Mucosa of descending colon (tissue), 3 donors: ENCODE measurements at places on chromosomes 12 and 14.

- DNase-seq, result no peak
Observed at GRCh38 chr14:62905566-62905965, 139.7 kb downstream of the KCNH5 start.

DNA sequence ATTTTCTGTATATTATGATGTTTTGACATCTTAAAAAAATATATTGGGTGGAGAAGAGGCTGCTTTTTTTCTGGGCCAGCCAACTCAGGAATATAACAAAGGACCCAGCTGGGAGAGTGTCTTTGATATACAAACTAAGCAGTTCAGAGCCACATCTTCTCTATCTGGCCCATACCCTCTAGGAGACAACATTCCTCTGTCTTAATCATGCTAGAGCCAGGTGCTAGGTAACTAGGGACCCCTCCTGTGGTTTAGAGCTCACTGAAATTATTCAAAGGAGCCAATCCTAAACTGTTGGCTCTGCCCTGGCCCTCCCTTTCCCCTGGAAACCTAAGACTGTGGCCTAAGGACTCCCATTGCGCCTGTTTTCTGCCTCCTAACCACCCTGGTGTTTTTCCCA, 193.1 kb upstream of the DIO2 start:
- no peak for DNase-seq

GRCh38 chr14:35818346-35819115, 7.6 kb upstream of the BRMS1L start:
- DNase-seq, result no peak

DNA sequence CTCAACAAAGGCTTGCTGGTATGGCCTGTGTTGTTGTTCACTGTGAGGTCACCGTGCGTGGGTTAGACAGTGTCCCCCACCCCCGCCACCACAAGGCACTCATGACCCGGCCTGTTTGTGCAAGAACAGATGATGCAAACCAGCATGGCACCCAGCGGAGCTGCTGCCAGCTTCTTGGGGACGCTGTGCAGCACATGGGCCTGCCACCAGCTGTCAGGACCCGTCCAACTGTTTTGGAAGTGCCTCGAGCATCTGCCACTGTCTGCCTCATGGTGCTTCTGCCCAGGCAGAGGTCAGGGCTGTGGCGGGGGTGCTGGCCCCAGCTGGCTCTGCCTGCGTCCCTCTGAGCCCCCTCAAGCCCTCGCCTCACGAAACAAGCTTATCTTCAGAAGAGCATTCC, 1.5 kb downstream of the ASB2 start:
- DNase-seq, result no peak

- DNase-seq, result no peak
Observed at GRCh38 chr12:1870086-1870485, 48.4 kb downstream of the CACNA2D4 start.

DNA sequence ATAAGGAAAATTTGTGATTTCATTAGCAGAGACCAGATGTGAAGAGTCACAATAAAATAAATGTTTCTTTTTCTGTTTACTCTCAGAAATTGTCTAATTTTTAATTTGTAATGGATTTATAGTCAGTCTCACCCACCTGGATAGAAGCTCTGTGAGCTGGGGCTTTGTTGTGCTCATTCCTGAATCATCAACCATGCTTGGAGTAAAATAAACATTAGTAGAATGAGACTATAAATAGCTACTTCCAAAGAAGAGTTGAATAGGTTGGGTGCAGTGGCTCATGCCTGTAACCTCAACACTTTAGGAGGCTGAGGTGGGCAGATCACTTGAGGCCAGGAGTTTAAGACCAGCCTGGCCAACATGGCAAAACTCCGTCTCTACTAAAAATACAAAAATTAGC, 185.3 kb upstream of the FBXO33 start:
- no peak for DNase-seq

GRCh38 chr12:50261654-50262053, 21.7 kb downstream of the LIMA1 start:
- DNase-seq, result no peak

GRCh38 chr12:108356835-108357806, 18.0 kb upstream of the CMKLR1 start:
- no peak for DNase-seq

- peak; percentile 36 for DNase-seq
Observed at GRCh38 chr12:130161261-130162243, 712 bp upstream of the FZD10 start.

DNA sequence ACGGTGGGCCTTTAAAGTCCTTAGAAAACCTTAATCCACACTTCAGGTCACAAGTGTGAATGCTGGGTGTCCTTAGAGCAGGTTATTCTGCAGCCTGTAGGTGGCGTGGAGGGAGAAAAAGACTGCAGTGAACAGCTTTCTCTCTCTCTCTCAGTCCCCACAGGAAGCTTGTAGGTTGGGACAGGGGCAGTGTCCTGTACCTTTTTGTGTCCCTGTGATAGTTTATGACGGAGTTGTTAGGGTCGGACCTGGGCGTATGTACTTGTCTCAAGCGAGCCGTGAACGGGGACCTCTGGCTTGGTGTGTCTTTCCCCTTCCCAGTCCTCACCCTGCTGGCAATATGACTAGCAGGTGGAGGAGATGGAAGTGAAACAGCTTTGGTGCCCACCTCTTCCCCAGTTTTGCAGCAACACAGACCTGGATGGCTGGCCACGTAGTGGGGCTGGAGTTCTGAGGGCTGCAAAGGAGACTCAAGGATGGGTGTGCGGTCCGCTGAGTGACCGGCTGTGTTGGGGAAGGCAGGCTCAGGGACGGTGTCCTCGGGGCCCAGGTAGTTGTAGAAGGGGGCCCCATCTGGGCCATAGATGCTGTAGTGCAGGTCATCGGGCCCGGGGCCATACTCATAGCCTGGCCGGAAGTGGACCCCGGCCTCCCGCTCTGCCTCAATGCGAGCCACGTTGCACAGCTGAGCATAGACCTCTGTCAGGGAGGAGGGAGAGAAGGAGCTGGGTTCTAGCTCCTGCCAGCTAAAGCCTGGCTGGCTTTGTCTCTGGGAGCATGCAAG, 8.9 kb downstream of the ISCA2 start:
- DNase-seq, result peak; percentile 39

DNA sequence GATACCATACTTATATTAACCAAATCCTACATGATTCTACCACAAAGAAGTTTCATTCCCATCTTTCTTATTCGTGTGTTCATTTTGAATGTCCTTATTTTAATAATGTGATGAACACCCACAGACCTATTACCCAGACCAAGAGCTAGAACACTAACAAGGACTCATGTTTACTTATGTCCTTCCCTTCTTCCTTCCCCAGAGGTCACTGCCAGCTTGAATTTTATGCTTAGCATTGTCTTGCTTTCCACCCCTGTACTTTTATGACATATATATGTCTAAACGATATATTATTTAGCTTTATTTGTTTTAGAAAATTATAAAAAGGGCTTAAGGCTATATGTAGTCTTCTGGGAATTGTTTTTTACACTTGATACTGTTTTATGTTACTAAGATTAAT, 238.6 kb downstream of the LRIG3 start:
- no peak for DNase-seq

DNA sequence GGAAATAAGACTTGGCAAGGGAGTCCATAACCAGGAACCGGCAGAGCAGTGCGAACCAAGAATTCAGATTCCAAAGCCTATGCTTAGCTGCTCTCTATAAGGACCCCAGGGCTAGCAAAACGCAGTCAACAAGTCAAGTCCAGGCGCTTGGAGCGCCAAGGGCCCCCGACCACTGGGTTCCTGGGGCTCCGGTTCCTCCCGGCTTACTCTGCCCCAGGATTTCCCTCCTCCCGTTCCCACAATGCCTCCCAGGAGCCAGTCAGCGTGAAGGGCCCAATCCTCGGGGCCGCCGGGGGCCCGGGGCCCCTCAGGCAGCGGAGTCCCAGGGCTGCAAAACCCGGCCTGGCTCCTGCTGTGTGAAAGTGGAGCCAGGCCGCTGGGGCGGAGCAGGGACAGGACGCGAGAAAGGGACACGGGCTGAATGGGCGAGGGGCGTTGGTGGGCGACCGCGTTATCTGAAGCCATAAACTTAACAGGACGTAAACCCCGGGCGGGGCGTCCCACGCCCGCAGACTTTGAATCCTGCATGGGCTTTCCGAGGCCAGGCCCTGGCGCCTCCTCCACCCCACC, 1.5 kb downstream of the KRT8 start:
- DNase-seq, result peak; percentile 89

DNA sequence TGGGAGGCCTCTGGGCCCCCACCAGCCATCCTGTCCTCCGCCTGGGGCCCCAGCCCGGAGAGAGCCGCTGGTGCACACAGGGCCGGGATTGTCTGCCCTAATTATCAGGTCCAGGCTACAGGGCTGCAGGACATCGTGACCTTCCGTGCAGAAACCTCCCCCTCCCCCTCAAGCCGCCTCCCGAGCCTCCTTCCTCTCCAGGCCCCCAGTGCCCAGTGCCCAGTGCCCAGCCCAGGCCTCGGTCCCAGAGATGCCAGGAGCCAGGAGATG, 729 bp upstream of the GAPDH start:
- peak; percentile 86 for DNase-seq

GRCh38 chr12:131340616-131341210, 370.2 kb upstream of the SFSWAP start:
- no peak for DNase-seq

- no peak for DNase-seq
Observed at GRCh38 chr14:81406863-81407262, 6.7 kb upstream of the STON2 start.

GRCh38 chr12:45477526-45477925, 252.0 kb upstream of the ARID2 start:
- DNase-seq, result no peak

GRCh38 chr14:29716150-29716549, 211.5 kb downstream of the PRKD1 start:
- no peak for DNase-seq

GRCh38 chr12:80161612-80162011, 62.3 kb downstream of the OTOGL start:
- DNase-seq, result no peak

GRCh38 chr14:74683406-74683805, 29.5 kb downstream of the AREL1 start:
- no peak for DNase-seq

DNA sequence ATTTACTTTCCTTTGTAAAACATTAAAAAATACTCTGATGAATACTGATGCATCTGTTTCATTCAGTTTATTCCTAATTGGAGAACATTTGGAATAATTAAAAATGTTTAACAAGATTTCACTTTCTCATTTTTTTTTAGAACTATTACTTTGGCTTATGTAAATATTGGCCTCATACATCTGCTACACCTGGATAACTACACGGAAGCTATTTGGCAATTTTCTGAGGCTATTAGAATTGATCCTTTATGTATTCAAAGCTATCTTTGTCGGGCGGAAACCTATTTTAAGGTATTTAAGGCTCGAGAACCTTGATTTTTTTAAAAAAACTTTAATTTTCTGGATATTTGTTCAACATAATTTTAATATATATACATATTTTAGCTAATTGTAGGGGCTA, 196.7 kb downstream of the TTC6 start:
- no peak for DNase-seq

- DNase-seq, result no peak
Observed at GRCh38 chr12:132056951-132057350, 87.2 kb downstream of the DDX51 start.

- DNase-seq, result no peak
Observed at GRCh38 chr12:101792046-101792931, 38.5 kb downstream of the GNPTAB start.

- DNase-seq, result no peak
Observed at GRCh38 chr14:91946622-91947474, 646 bp downstream of the FBLN5 start.

- no peak for DNase-seq
Observed at GRCh38 chr14:101217080-101217463, 313.6 kb upstream of the RTL1 start.

GRCh38 chr12:30135776-30136175, 352.0 kb upstream of the TMTC1 start:
- no peak for DNase-seq

GRCh38 chr12:21615431-21615830, 10.8 kb upstream of the GYS2 start:
- DNase-seq, result no peak

DNA sequence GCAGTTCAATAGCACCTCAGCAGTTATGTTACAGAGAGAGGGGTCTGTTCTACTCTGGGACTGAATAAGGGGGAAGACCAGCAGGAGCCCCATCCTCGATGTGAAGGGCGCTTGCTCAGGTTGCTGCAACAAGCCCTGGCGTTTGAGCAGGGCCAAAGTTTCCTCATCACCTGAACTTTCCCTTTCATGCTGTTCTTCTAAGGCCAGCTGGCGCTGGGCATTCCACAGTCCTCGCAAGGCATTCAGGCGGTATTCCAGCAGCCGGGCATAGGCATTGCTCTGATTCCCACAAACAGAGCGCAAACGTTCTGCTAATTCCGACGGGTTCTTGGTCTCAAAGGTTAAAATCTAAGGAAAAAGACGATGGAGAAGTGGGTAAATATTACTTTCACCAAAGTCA, 62.8 kb downstream of the HECTD4 start:
- no peak for DNase-seq

DNA sequence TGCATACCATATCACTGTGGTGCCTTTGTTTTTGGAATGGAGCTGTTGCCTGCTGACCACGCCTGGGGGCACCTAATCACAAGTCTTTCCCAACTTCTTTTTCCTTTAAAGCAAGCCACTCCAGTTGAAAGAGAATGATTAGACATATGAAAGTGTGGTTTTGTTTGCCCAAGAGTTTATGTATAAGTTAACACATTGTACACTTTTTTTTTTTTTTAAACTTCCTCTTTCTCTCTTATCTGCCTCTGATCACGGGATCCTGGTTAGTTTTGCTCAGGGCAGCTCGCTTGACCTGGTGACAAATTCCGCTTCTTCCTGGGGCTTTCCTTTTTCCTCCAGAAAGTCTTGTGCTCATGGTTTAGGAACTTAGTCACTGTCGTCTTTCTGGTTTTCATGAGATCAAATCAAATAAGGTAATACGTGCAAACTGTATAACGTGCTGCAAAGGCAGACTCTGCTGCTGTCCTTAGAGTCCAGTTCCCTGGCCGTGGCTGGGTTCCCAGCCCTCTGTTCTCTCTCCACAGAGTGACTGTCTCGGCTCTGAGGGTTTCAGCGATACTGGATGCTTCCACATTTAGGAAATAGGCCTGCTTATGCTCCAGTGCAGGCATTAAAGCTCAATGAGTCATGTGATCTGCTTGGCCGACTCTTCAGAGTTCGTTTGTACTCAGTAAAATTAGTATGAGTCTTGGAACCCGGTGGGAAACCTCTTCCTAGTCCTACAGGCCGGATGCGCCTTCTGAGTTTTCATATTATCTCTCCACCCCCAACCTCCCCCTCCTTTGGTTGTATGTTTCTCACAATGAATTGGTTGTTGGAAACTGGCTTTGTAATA, 15.2 kb downstream of the RASSF3 start:
- DNase-seq, result peak; percentile 66

DNA sequence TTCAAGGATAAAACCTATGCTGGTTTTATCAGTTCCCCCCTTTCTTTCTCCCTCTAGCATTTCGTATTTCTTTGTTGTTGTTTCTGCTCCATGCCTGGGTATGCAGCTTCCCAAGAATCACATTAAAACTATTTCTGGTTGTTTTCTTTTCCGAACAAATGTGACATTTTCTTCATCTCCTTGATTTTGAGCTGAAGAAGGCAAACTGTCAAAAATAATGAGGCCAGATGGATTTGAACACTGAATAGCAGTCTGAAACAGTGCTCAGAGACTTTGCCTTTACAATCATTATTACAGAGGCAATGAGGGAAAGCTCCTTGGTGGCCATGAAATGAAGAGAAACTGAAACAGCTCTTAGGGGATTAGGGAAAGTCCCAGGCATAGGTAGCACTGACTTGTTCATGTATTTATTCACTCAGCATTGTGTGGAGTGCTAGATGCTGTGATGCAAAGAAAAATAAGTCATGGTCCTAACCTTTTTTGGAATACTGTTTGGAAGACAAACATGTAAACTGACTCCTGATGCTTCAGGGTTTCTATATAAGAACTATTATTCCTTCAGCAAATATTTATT, 319.5 kb downstream of the FUT8 start:
- DNase-seq, result no peak
